ENCODE measurements at places on chromosomes 3 and 15.

- no peak for DNase-seq
These were observed 299.9 kb downstream of the TBC1D5 start for GRCh38 chr3:17442332-17443049.

GRCh38 chr3:49629866-49630265 lies 44.3 kb upstream of the APEH start:
- DNase-seq: no peak

DNA sequence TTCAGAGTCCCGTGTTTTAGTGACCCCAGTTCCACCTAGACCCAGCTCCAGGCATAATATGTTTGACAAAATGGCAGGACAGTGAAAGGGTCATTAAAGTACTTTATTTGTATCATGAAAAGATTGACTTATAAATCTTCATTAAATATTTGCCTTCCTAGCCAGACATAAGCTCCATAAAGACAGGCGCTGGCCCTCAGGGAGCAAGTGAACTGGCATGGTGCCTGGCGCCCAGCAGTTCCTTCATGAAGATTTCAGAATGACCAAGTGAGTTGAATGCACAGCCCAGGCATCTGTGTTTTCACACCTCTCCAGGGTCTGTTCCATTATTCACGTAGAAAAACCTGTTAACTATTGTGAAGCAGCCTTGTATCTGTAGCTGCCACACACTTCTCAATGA lies 166.2 kb downstream of the GAP43 start:
- DNase-seq: no peak

- DNase-seq: no peak
These were observed 70.6 kb downstream of the AP4E1 start for GRCh38 chr15:50979041-50979440.

GRCh38 chr3:68004091-68004490 lies 349.7 kb upstream of the SUCLG2 start:
- DNase-seq: no peak

GRCh38 chr3:129989414-129989813 lies 14.9 kb downstream of the TRH start:
- DNase-seq: no peak

DNA sequence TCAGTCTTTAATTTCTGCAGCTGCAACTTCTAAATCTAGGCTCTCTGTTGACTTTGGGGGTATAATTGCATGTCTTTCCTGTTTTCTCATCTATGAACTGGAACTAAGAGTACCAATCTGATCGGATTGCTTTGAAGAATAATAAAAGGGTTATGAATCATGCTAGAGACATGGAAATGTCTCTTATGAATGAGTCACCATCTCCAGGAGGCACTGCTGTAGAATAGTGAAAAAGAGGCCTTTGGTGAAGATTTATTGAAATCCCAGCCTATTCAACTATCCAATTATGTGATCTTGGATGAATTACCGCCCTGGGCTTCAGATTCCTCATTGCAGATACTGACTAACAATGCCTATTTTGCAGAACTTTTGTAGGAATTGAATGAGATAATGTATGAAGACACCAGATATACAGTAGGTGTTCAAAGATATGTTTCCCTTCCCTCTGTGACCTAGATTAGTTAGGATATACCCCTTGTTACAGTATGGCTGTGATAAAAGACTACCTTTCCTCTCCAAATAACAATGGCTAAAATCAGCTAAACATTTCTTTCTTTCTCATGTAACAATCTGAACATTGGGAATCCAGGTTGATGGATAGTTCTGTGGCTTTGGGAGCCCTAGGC lies 11.5 kb upstream of the CMTM8 start:
- DNase-seq: no peak

- no peak for DNase-seq
These were observed 87.3 kb downstream of the SMAD6 start for GRCh38 chr15:66789029-66790025.

- no peak for DNase-seq
These were observed 413.9 kb downstream of the EPHA3 start for GRCh38 chr3:89521328-89521727.

- DNase-seq: no peak
These were observed 165.8 kb downstream of the MECOM start for GRCh38 chr3:169497567-169498257.

- no peak for DNase-seq
These were observed 470.2 kb upstream of the AGTR1 start for GRCh38 chr3:148227534-148227933.

DNA sequence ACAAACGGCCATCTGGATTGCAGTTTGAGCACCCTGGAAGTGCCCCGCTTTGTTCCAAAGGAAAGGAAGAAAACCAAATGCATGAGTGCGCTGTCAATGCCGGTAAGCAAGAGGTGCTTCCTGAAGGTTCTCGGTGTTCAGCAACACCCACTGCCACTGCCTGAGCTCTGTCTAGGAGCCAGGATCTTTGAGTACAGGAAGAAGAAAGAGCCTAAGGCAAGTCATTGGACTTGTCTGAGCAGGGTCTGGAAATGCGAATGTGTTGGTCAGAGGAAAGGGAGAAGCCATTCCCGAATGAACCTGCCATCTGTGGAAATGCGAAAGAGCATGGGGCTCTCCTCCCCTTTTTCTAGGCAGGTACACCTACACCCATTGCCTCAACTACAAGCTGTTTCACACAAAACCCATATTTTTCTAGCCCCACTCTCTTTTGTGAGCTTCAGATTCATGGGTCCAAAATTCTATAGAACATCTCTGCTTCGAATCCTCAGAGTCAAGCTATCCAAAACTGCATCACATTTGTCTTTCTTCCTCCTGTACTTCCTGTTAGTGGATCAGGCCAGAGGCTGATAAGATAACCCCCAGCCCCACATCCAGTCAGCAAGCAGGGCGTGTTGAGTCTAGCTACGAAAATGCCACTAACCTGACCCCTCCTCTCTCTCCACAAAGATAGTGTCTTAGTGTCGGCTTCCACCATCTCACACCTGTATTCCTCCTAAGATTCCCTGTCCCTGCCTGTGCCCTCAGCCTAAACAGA lies 55.6 kb upstream of the C15orf61 start:
- no peak for DNase-seq

- no peak for DNase-seq
These were observed 3.0 kb downstream of the ONECUT1 start for GRCh38 chr15:52787123-52787503.

GRCh38 chr3:112247900-112248299 lies 46.1 kb downstream of the SLC9C1 start:
- no peak for DNase-seq

DNA sequence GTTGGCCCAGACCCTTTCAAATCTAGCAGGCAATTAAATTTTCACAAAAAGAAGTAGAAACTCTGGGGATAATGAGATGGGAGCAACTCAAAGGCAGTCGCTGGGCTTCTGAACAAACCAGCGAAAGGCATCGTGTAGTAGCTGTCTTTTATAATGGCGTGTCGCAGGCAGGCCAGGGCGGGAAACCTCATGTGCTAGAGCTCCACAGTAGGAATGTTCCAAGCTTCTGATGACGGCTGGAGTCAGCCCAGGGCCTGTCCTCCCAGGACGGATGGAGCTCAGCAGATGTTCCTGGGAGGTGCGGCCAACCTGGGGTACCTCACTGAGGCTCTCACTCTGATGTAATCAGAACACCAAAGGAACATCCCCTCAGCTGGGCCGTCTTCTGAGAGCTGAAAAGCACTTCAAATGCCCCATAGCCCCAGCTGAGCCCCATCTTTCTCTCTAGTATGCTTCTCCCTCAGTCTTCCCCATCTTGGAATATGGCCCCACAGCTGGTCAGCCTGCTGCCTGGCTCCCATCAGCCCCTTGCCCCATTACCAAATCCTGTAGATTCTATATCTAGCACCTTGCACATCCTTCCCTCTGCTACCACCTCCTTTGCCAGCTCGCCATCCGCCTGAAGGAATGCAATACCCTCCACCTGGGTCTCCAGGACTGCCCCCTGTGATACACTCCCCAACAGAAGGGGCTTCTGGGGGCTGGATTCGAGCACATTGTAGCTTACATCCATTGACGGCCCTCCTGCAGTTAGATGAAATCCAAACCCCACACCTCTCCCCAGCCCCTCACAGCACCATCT lies 54.9 kb upstream of the ATP2B2 start:
- peak; percentile 12 for DNase-seq

- no peak for DNase-seq
These were observed 231.2 kb upstream of the LRTM1 start for GRCh38 chr3:55159016-55159415.

DNA sequence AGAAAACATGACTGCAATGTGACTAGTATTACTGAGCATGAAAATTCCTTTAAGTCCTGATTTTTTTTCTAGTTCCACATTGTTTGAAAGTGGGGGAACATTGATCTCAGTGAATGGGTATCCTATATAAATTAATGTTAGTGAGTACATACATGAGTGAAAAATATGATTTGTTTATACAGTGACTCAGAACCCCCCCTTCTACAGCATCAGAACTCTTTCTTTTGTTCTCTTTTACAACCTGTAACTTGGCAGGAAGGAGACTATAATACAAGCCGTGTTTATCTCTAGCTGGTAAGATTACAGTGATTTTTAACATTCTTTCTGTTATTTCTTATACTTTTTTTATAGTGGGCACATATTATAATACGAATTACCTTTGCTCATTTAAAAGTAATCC lies 384.7 kb downstream of the PDCD6IP start:
- no peak for DNase-seq

DNA sequence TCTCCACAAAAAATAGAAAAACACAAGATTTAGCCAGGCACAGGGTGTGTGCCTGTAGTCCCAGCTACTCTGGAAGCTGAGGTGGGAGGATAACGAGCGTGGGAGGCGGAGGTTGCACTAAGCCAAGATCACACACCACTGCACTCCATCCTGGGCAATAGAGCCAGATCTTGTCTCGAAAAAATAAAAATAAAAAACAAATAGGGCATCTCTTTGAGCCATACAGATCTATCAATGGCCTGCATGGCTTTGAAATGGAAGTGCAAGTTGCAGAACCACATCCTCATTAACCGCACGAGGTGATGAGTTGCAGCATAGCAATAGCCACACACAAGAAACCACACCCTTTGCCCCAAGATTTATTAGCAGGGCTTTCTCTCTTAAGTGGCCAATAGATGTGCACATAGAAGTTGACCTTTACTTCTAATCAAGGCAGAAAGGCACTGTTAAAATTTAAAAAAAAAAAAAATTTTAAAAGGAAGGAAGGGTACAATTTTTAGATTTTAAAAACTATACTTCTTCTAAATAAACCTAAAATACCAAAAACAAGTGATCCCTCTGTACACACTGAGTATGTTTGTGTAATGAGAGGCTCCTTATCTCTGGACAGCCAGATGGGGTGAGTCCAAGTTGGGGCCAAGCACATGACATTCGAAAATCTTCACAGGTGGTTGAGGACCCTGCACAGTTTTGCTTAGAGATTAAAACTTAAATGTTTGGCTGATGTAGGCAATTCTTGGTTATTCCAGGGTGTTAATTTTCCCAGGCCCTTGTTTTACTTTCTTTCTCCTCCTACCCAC lies 53.4 kb downstream of the FILIP1L start:
- DNase-seq: no peak

GRCh38 chr15:78131295-78132061 lies at the start of gene CIB2:
Gene CIB2 (minus strand): TSS chr15:78131445. CDS start chr15:78131215, 230 bp downstream.
- peak; percentile 83 for DNase-seq

GRCh38 chr3:63029326-63029725 lies 154.1 kb upstream of the CADPS start:
- DNase-seq: no peak

- no peak for DNase-seq
These were observed 130.4 kb upstream of the SLC7A14 start for GRCh38 chr3:170716172-170716805.

DNA sequence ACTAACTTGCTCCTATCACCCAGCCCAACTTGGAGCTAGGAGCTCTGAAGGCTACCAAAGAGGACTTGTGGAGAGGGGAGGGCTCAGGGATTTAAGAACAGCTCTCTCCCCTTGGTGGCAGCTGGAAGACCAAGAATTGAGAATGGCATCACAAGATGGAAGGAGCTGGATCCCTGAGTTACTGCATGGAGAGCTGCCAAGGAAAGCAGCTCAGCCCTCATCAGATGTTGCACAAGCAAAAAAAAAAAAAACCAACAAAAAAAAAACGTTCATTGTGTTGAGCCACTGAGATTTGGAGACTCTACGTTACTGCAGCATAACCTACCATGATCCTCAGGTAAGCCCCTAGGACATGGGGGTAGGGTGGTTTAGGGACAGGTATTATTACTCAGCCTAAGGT lies 41.0 kb downstream of the ITGB5 start:
- no peak for DNase-seq

- no peak for DNase-seq
These were observed 204.0 kb downstream of the TAFA4 start for GRCh38 chr3:68728343-68728742.

DNA sequence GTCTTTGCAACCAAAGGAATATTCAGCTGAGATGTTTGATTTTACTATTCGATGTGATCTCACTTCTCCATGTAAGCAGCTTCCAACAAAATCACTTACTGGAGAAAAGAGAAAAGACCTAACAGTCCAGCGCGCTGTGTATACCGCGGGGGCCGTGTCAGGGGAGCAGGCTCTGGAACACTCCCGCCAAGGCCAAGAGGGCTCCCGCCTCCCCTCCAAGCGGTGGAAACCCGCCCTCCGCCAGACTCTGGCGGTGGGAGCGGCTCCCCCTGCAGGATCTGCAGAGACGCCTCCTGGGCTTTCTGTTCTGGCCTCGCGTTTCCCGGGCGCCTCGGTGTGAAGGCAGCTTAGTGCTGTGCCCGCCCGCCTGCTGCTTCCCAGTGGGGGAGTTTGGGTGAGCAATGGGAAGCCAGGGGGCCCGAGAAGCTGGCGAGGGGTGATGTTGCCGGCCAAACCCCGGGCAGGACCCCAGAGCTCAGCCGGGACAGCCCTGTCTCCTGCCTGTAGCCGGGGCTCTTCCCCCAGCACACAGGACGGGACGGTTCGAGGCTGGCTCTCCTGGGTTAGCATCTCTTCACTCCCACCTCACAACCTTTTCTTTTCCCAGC lies 36.3 kb downstream of the CHST14 start:
- DNase-seq: peak; percentile 73

DNA sequence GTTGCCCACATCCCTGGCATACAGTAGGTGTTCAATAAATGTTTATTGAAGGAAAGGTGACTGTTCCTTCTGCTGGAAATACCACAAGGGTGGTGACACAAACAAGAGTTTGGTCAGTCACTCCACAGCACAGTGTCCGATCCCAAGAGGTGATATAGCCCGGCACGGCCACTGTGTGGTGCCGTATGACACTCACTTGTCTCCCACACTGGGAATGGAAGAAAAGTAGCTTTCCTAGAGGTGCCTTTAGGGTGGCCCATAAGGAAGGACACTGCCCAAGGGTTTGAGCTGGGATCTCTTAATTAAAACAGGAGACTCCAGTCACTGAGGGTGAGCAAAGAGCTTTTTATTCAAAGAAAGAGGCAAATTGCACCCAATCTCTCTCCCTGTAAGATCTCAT lies 40.5 kb downstream of the TGM4 start:
- DNase-seq: no peak

DNA sequence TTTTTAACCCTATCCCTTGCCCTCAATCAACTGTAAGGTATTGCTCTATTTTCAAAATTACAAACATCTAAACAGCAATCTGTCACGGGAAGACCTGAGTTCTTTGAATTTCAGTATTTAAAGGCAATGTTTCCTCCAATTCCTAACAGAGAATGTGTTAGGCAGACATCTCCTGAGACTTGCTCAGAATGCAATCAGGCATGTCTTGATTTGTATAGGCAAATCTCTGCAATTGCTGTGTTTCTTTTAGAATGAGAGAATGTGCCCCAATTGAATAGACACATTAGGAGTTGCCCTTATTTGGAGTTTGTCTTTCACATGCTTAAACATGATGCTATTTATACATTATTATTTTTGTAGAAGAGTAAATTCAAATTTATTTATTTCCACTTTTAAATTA lies 205.6 kb downstream of the CADM2 start:
- no peak for DNase-seq

- DNase-seq: no peak
These were observed 7.6 kb upstream of the APEH start for GRCh38 chr3:49666592-49666991.
